ENCODE measurements at places on chromosomes 12 and 14. TPM values are rescaled to one million over a fixed set of nuclear protein-coding genes. Genes with fewer than 3 reads are reported as not detected.

DNA sequence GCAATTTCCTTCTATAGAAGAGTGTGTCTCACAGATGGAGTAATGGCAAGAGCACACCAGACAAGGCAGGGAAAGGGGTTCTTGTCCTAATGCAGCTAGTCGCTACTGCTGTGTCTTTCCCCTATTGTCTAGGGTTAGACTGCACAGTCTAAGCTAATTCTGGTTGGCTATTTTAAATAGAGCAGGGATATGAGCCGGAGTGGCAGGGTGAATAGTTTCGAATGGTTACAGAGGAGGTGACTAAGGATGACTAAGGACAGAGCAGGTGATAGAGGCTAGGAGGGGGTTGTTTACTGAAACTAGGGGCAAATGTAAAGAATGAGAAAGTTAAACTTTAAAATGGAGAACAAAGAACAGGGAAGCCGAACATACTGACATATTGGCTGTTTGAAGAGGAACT lies 25.6 kb upstream of the CPNE8 start:
- no peaks in the 10 kb centered on the region for H3K27me3 ChIP-seq
- H3K27ac ChIP-seq: no peak overlapping the region
- H3K4me3 ChIP-seq: no peak overlapping the region
- no peaks in the 10 kb centered on the region for H3K36me3 ChIP-seq

- no peaks in the 10 kb centered on the region for H3K4me1 ChIP-seq
- no peak for DNase-seq
- no peaks in the 10 kb centered on the region for H3K27me3 ChIP-seq
- no peaks in the 10 kb centered on the region for H3K36me3 ChIP-seq
- H3K4me3 ChIP-seq: no peak overlapping the region
- H3K27ac ChIP-seq: no peak overlapping the region
These were observed 185.6 kb upstream of the NAV3 start for GRCh38 chr12:77644915-77645605.

GRCh38 chr12:128019996-128020544 lies 246.9 kb upstream of the TMEM132C start:
- H3K4me1 ChIP-seq: no peaks in the 10 kb centered on the region
- H3K4me3 ChIP-seq: no peak overlapping the region

DNA sequence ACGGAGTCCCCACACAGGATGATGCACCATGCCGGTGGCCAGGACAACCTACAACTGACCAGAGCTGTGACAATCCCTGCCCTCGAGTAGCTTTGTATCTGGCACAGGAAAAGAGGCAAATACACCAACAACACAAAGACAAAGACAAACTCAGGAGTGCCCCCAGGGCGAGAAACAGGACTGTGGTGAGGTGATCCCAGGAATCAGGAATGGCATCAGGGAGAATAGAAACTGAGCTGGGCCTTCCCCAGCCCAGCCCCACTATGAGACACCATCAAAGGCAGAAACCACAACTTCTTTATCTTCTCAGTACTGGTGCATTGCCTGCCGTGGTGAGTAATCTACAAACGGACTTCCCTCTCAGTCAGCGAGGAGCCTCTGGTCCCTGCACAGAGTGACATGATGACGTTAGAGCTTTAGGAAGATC lies 157.7 kb downstream of the TTC7B start:
- no peak overlapping the region for H3K27ac ChIP-seq
- H3K27me3 ChIP-seq: no peaks in the 10 kb centered on the region
- no peaks in the 10 kb centered on the region for H3K4me1 ChIP-seq
- H3K36me3 ChIP-seq: peaks cover 12% of the 10 kb centered on the region

DNA sequence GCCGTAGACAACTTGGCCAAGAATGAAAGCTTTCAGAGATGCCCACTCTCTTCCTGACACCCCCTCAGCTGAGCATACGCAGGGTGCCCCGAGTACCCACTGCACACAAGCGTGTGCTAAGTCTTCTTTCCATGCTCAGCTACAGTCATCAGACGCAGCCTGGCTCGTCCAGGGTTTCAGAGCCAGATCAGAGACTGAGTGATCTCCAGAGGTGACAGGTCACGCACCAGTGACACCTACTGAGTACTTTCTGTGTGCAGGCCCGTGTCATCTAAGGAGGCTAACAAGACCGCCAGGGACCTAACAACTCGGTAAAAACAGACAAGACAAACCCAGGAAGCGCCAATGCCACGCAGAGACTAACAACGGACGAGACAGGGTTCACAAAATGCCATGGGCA lies 25.1 kb downstream of the STX2 start:
- DNase-seq: no peak
- H3K4me3 ChIP-seq: no peak overlapping the region

- no peak overlapping the region for H3K27ac ChIP-seq
- DNase-seq: no peak
- no peaks in the 10 kb centered on the region for H3K27me3 ChIP-seq
- H3K4me3 ChIP-seq: no peak overlapping the region
- H3K36me3 ChIP-seq: no peaks in the 10 kb centered on the region
These were observed 816.2 kb downstream of the DIO2 start for GRCh38 chr14:79395061-79395460.

DNA sequence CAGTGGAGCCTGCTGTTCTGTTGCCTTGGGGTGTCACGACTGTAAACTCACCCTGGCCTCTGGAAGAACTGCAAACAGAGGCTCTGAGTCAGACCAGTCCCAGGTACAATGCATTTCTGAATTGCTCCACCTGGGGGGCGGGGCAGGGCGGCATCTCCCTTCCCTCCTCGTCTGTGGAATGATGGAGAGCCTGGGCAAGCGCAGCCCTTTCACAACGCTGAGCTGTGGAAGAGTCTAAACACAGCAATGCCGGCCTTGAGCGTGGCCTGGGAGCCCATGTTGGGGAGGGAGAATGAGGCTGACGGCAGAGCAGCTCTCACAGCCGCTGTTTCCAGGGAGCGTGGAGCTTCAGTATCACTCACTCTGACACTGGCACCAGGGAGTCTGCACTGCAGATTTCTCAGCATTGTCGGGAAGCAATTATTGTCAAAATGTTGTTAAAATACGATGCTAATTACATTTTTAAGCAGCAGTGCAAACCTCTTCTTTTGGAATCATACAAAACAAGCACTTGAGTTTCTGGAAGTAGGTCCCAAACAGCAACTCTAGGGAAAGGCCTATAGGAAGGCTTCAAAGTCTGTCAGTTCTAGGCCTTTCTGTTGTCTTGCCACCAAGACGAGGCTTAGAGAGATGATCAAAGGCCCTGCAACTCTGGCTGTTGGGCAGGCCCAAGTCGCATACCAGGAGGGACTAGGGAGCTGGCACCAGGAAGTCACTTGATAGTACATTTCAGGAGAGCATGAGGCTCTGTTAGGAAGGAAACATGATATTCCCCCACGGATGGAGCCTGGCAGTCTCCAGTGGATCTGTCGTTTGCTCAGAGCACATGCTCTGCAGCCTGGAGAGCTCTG lies 244.0 kb upstream of the FKBP4 start:
- H3K27me3 ChIP-seq: no peaks in the 10 kb centered on the region
- H3K4me3 ChIP-seq: no peak overlapping the region
- DNase-seq: no peak
- no peak overlapping the region for H3K27ac ChIP-seq
- H3K36me3 ChIP-seq: no peaks in the 10 kb centered on the region

Gene ANKRD9
- 32.4 TPM for total RNA-seq

Data from esophagus squamous epithelium (tissue), 5 donors.